ENCODE measurements at places on chromosomes 2 and 18.
A peak's percentile ranks its signal among the peaks of the same experiment; 100 is the strongest.

DNA sequence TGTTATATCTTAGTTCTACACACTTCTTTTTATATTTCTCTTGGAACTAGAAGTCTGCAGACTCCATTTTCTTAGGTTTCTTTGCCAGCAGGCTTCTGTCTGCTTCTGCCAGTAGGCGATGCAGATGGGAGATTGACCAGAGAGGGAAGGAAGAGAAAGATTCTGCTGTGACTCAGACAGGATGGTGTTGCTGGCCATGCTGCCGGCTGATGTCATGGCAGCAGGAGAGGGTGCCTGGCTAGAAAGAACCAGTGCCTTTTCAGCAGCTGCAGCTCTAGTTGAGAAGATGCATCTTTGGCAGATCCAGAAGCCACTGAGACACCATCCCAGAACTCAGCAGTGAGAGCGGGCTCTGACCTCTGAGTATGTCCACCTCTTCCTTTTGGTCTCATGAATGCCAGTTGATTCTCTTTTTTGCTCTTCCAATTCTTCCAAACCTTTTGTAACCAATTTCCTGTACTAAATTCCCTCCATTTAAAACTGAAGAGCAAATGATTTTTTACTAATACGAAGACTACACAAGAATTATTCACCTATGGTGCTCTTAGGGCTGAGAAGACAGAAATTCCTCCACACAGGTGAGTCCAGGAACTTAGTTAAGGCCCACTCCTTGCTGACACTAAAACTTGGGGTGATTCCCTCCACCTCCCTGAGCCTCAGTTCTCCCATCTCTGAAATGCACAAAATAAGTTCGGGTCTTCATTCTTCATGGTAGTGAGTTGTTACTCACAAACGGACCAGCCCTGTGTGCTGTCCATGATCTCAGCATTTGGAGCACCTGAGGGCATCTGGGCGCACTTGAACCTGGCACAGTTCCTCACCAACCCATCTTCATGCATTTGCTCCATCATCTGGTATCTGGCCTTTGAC, 200.7 kb downstream of the MYCN start:
- no peak for DNase-seq

DNA sequence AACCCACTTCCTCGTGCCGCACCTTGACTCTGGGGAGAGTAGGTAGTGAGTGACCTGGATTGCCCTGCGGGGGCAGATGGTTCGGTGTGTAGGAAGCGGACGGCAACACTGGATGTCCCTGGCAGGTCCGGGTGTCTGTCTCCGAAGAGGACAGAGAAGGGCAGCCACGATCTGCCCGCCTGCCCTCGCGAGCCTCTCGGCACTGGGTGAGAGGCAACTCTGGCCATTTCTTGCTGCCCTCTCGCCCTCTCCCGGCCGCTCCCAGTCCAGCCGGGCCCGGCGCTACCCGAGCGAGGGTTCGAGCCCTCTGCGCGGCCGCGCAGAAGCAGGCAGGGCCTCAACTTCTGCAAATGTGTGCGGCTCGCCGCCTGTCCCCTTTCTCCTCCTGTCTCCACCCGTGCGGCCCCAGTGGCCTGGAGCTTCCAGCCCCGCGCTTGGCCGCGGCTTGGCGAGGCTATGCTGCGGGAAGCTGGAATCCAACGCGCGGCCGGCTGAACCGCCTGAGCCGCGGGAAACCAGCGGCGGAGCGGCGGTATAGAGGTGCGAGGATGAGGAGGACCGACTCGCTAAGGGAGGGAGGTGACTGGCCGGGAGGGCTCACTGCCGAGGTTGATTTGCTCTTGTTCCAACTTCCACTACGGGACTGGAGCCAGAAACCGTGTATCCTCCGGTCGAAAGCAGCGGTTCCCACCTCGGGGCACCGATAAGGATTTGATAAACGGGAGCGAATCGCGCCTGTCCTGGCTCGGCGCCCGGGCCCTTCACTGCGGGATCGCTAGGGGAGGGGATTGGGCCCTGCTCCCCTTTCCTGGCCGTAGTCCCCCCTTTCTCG, 1.5 kb downstream of the EPAS1 start:
- DNase-seq: peak; percentile 35

DNA sequence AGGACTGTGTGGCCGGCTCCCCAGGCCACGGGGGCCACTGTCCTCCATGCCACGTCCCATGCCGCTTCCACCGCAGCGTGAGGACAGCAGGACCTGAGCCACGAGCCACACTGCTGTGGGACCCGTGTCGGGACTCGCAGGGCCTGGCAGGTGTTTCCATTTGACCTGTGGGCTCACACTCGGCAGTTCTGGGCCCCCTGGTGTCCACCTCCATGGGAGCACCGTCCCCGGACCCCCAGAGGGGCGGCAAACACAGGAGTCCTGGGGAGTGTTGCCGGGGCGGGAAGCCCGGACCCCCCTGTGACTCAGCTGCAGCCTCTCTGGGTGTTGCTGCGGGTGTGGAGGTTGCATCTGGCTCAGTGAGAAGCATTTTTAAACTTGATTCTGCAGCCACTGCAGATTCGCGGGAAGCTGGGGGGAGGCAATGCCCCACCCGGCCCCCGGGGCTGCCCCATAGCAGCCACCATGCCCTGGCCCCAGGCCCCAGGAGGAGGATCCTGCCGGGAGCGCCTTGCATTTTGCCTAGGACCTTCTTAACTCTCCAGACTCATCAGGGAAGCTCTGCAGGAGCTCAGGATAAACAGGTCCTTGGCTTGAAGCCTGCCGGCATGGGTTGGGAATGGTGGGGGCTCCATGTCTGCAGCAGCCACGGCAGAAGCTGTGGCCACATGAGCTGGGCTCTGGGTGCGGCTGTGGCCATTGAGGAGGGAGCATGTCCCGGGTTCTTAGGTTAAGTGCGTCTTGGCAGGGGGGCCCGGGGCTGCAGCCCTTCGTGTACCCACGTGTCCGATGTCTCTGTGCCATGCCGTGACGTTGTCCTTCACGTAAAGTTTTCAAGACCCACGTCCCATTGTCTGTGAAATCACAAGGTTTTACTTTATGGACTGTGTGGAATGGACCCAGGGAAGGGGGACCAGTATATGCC, 30.9 kb downstream of the NFATC1 start:
- DNase-seq: no peak

- DNase-seq: no peak
These were observed 42.0 kb downstream of the ZFP36L2 start for GRCh38 chr2:43184339-43184895.

DNA sequence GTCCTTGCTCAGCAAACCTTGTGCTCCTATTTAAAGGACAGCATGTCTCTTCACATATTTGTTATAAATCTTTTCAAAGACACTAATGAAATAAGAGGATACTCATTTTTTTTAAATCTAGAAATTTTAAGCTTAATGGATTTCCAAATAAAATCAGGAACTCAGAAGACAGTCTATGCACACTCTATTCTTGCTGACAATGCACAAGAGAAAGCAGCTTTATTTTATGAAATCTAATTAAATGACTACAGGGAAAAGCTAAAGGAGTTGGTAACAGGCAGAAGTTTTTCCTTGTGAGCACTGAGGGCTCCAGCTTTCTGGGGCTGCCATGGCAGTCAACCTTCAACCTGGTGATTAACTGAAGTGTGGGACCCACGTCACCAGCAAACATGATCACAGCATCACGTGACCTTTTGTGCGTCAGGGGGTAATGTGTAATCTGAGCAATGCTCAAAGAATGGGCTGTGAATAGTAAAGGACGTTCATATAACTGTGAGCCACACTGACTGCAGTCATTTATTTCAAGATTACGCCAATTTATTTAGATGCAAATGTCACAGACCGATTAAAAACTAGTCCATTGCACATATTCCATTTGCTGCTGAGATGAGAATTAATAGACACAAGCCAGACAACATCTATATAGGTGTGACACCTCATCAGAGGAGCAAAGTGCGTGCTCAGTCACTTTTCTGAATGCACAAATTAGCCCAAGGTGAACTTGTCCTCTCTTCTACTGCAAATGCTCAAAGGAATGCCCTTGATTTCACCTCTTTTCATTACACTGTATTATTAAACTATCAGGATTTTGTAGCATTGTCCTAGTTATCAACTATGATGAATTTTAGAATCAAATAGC, 11.6 kb upstream of the DNER start:
- peak; percentile 23 for DNase-seq

GRCh38 chr2:236449167-236449761, 120.4 kb upstream of the ACKR3 start:
- DNase-seq: no peak

GRCh38 chr2:231677632-231678104, 30.7 kb upstream of the PTMA start:
- DNase-seq: peak; percentile 67

GRCh38 chr2:162317861-162318327, 590 bp downstream of the IFIH1 start:
- peak; percentile 41 for DNase-seq

- DNase-seq: peak; percentile 80
These were observed 595 bp downstream of the PARD6G start for GRCh38 chr18:80246445-80247392.
